Fibroblast of skin of scalp (primary cell): ENCODE measurements at places on chromosomes 11 and 22.

- DNase-seq = no peak
Observed at GRCh38 chr11:15815246-15816195, 540.8 kb downstream of the SOX6 start.

- DNase-seq = no peak
Observed at GRCh38 chr22:44534335-44534734, 36.3 kb upstream of the RTL6 start.

DNA sequence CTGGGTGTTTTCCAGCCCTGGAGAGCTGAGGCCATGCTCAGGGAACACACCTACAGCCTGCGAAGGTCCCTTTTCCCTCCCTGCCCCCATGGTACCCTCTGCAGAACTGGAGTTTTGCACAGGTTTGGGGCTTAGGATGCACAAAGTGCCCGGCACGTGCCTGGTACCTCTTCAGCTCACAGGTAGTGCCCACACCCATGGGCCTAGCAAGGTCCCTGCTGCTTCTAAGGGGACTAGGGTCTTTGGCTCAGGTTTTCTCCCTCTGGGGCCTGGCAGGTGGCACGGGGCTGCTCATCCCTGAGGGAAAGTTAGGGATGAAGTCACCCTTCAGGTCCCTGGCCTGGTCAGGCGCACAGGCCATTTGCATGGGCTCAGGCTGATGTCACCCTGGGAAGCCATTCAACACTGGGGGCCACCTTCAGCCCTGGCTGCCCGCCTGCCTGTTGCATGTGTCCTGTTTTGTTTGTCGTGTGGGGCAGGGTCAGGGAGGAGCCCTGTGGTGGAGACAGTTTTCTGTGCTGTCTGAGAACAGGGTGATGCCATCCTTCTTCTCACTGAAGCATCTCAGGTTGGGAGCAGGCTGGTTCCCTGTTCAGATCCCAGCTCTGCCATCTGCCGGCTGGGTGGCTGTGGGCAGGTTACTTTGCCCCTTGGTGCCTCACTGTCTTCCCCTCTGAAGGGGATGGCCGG lies 68.3 kb upstream of the CRYBB3 start:
- no peak for DNase-seq

DNA sequence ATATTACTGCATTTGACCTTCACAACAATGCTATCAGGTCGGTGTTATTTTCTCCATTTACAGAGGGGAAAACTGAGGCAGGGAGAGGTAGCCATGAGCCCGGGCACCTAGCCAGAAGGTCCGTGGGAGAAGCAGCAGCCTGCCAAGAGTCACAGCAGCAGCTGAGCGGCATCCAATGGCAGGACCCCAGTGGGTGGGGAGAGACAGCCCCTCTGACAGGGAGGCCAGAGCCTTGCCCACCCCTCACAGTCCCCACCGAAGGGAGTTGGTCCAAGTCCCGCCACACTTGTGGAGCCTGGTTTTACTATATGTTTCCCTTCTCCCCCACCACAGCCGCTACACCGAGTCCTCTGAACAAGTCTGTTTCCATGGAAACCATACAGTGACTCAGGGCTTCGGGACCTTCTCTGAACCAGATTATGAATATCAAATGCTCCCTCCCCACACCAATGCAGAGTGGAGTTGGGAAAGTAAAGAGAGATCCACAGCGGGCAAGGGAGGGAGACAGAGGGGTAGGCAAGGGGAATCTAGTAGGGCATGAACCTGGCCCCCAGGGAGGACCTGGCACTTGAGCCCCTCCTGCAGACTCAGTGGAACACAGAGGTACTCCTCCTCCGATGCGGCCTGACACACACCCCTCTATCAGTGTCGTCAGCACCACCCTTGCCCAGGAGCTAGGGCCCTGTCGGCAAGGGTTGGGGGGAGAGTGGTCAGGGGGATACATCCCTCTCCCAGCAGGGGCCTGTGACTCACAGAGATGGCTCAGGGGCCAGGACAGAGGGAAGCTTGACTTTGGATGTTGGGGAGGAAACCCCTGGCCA lies 2.5 kb downstream of the CHST1 start:
- peak; percentile 94 for DNase-seq

GRCh38 chr22:48209473-48210197 lies 1447.2 kb downstream of the TBC1D22A start:
- no peak for DNase-seq
